SK-N-DZ (cell line): ENCODE measurements at places on chromosomes 3 and 15.

- no peak for DNase-seq
These were observed 17.1 kb downstream of the CD80 start for GRCh38 chr3:119542168-119542767.

DNA sequence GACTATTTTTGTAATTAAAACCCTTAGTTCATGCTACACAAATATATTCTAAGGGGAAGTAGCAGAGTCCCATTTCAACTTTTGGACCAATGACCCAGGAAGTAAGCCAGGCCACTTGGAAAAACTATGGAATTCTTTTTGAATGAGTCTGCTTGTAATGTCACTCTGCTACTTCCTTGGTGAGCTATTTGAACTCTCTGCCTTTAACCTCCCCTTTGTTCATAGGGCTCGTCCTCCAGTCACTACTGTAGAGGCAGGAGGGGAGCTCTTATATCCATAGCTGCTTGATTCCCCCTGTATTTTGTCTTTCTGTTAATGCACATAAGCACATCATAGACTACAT lies 119.6 kb downstream of the UACA start:
- no peak for DNase-seq

DNA sequence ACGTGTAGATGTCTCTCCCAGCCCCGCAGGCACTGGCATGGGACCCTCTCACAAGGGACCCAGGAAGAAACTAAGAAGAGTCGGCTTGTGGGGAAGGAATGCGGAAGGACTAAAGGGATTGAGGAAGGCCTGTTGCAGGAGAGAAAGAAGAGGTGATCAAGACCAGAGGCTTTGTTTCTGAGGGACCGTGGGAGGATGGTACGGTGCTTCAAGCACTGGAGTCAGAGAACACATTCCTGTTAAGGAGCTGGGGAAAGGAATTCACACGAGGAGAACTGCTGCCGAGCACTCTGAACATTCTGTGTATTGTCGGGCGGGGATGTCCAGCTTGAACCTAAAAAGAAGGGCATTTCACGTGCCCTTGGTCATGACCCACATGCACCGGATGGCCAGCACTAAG lies 91.4 kb downstream of the TAMM41 start:
- no peak for DNase-seq

- no peak for DNase-seq
These were observed 220.7 kb downstream of the MEX3B start for GRCh38 chr15:81825136-81825535.

- DNase-seq: no peak
These were observed 10.2 kb upstream of the TMEM212 start for GRCh38 chr3:171832989-171833388.

DNA sequence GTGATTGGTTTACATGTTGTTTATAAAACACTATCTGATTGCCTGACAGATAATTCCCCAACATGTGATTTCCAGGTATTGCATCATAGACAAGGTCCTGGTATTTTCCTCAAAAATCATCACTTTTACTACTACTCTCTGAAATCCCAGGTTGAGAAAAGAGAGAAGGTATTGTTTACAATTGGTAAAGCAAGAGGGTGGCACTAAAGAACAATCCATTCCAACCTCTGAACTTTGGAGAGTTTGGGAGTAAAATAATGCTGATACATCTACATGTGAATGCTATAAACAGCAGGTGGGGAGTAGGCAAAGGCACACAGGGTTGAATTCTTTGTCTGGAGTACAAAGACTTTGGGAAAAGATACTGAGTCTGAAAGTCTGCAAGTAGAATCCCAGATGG lies 134.2 kb downstream of the WDR72 start:
- DNase-seq: no peak

DNA sequence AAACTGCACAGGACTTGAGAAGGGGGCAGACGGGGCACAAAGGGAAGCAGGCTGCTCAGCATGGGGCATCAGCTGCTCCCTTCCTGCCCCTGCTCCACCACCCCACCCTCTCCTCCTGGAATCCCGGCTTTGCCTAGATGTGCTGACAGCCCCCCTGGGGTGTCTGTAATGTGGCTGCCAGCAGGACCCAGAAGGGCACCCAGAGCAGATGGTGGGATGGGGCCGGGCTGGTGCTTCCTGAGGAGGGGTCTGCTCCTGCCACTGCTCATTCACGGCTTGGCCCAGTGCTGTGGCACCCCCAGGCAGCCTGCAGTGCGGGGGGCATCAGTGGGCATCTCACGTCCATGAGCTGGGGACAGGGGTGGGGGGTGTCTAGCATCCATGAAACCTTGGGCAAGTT lies 10.2 kb downstream of the H1-8 start:
- no peak for DNase-seq

- DNase-seq: no peak
These were observed 58.4 kb upstream of the CDV3 start for GRCh38 chr3:133515127-133515526.

DNA sequence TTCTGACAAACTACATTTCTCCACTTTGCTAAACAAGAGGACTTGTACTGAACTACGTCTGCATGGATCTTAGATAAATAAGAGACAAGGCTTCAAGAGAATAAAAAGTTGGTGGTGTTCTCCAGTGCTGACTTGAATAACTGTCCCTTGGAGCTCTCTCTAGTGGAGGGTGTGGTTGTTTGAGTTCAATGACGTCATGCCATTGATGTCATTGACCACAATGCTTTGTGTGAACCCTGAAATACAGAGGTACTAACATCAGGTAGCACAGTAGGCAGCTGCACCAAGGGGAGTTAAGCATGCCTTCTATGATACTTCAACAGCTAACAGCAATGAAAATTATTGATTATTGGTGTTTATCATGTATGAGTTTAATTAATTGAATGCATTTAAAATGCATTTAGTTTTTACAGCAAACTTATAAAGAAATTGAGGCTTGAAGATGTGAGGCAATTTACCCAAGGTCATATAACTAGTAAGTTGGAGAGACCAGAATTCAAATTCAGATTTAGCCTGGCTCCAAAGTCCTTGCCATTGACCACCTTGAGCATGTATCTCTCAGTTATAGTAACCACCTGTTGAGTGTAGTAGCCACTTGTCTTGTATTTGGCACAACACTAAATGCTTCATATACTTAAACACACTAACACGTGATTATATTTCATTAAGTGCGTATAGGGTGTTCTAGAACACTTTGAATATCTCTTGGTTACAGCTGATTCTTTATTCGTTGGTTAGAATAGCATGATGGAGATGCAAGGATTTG lies 126.0 kb upstream of the ANKRD28 start:
- no peak for DNase-seq

DNA sequence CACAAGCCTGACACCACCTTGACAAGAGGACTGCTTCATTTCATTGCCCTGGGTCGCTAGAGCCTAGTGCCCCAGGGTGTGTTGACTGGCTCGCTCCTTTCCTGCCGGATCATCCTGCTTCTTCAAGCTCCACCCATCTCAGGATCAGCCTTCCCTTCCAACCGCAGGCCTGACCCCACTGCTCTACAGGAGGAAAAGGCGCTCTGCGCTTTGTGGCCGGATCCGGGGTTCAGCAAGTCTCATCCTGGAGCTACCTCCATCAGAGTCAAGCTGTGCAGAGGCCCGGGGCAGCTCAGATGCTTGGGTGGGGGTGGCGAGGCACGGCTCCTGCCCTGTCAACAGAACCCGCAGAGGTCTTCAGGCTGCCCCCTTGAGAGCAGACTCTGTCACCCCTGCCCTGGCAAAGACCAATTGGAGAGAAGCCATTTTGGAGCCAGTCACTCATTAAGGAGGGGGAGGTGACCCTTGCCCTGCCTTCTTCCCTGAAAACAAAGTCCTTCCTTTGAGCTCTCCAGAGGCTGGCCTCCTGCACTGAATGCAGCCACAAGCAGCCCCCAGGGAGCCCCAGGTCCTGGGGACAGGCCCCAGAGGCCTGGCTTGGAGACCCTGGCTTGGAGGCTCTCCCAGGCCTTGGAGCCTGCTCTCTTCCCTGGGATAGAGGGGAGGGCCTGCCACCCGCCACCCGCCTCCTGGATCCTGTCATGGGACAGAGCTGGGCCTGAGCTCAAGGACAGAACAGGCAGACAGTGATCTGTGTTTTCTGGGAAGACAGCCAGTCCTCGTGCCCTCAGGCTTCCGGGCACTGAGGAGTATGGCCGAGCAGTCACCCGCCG lies 80.3 kb downstream of the CPN2 start:
- peak; percentile 46 for DNase-seq

DNA sequence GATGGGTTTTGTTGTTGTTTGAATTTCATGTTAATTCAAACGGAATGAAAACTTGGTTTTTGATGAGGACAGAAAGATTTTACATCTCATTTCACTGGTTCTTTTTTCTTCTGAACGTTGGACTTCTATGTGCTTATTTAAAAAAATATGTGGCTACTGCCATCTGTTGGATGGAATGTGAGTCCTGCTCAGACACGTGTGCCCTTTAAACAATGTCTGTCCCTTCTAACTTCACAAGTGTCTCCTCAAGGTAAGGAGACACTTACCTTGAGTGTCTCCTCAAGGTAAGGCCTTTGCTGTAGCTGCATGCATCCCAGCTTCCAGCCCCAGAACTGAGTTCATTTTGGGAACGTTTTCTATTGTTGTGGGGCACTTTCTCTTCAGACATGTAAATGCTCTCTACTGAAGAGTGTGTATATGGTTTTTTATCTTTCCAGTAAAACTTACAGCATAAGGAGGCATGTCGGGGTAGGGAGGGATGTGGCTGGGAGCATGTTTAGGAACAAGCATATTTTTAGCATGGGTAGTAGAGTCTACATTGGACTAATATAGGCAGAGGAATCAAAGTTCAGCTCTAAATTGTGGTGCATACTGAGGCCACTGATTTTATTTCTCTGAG lies 63.1 kb upstream of the UBE3A start:
- DNase-seq: peak; percentile 29

DNA sequence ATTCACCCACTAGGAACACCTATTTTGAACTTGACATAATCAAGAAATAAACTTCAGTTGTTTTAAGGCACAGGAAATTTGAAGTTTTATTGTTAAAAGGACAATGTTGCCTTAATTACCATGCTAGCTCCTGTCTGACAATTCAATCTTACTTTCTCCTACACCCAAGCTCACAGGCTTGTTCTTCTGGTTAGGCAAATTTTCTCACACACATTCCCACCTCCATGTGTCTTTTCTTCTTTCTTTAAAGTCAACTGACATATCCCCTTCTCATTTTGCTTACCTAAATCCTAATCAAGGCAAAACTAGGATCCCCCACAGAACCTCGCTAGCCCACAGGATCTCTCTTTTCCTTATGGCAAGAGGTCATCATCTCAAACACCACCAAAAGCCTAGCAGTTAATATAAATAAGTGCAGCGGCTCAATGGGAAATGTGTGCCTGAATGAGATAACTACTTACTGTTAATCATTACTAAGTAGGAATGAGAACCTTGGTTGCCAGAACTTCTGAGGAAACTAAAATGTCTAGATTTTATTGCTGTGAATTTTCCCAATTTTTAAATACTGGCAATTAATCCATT lies 189.3 kb downstream of the PLCH1 start:
- DNase-seq: no peak

- DNase-seq: no peak
These were observed 135.8 kb downstream of the CHSY1 start for GRCh38 chr15:101115786-101116680.

DNA sequence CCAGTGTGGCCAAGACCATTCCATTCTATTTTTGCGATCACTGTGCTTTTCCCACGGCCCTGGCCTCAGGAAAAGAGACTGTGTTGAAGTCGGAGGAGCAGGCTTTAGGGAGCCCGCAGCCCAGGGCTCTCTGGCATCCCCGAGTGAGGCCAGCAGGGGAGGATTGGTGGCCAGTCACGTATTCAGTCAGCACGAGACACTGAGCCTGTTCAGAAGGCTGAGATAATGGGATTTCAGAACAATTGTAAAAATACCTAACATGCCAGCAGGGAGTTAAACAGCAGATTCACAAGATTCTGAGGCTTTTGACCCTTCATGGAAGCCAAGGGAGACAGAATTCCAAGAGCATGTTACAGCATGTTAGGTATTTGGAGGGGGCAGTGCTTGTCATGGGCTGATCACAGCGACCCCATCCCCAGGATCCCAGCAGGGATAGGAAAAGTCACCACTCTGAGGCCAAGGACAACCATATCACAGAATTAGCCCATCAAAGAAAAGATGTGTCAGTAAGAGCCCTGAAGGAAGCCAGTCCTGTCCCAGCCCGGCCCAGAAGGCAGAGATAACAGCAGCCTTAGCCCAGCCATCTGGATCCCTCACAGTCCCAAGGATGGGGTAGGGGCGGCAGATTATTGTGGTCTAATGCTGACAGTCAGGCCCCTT lies 40.6 kb downstream of the AMOTL2 start:
- DNase-seq: no peak

DNA sequence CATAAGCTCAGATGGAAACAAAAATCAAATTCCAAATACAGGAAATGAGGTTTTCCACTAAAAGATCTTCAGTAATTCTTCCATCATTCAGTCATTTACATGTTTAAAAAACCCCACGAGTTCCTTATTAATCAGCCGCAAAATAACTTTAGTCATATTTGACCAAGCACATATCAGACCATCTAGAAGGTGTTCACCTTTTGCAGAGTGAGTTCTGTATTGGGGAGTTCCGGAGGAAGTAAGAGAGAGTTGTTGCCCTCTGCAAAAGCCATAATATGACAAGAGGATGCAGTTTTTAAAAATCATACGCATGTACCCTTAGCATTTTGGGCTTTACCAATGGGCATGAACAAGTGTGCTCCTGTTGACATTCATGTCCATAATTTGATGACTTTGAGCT lies 61.6 kb downstream of the CCR1 start:
- DNase-seq: no peak

- no peak for DNase-seq
These were observed 74.6 kb downstream of the UBE2E2 start for GRCh38 chr3:23277688-23278087.

DNA sequence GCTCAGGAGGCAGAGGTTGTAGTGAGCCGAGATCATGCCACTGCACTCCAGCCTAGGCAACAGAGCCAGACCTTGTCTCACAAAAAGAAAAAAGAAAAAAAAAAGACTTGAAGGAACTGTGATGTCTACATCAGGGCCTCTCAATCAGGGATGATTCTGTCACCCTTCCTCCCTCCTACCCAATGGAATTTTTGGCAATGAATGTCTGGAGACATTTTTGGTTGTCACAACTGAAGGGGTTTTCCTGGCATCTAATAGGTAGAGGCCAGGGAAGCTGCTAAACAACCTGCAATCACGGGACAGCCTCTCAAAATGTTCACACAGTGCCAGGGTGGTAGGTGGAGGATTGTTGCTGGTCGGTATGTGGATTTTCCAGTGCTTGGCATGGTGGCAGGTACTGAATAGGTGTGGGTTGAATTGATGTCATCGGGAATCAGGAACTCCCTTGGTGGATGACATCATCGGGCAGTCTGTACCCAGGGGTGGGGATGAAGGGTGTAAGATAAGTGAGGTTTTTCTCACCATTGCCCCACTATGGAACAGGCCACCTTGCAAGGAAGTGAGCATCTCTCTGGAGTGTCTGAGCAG lies 71.3 kb downstream of the MESD start:
- DNase-seq: no peak

DNA sequence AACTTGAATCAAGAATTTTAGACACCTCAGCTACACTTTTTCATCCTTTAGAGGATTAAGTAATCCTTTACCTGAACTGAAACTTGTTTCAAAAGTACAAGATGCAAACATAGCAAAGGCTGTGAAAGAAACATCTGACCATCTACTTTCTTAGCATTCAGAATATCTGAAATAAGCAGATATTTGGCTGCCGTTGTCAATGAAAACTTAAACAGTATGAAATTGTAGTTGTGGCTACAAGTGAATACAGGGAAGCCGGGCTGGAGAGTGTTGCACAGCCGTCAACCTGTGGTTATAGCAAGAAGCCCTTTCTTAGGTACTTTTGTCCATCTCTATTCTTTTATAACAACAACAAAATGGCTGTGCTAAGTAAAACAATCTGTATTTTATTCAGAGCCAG lies 6.9 kb upstream of the CX3CR1 start:
- no peak for DNase-seq

GRCh38 chr15:34239151-34239808 lies 14.5 kb downstream of the EMC4 start:
- no peak for DNase-seq
